ENCODE measurements at places on chromosomes 12 and 14.
A peak's percentile ranks its signal among the peaks of the same experiment; 100 is the strongest.

GRCh38 chr12:68121143-68121542, 38.4 kb downstream of the IFNG start:
- no peak overlapping the region for H3K4me3 ChIP-seq
- H3K27me3 ChIP-seq = no peaks in the 10 kb centered on the region
- DNase-seq = no peak

GRCh38 chr14:26056036-26056616, 541.7 kb downstream of the NOVA1 start:
- H3K27ac ChIP-seq = no peak overlapping the region
- H3K4me1 ChIP-seq = no peaks in the 10 kb centered on the region
- H3K4me3 ChIP-seq = no peak overlapping the region
- DNase-seq = no peak
- H3K27me3 ChIP-seq = no peaks in the 10 kb centered on the region
- no peaks in the 10 kb centered on the region for H3K36me3 ChIP-seq

- no peak overlapping the region for H3K27ac ChIP-seq
- no peaks in the 10 kb centered on the region for H3K36me3 ChIP-seq
- no peak overlapping the region for H3K4me3 ChIP-seq
Observed at GRCh38 chr12:57609101-57609780, 2.0 kb upstream of the ARHGEF25 start.

GRCh38 chr12:11963841-11964471, 106.8 kb upstream of the BCL2L14 start:
- no peaks in the 10 kb centered on the region for H3K27me3 ChIP-seq
- H3K27ac ChIP-seq = no peak overlapping the region
- no peak for DNase-seq
- no peak overlapping the region for H3K4me3 ChIP-seq
- H3K36me3 ChIP-seq = no peaks in the 10 kb centered on the region
- peaks cover 6% of the 10 kb centered on the region for H3K4me1 ChIP-seq

DNA sequence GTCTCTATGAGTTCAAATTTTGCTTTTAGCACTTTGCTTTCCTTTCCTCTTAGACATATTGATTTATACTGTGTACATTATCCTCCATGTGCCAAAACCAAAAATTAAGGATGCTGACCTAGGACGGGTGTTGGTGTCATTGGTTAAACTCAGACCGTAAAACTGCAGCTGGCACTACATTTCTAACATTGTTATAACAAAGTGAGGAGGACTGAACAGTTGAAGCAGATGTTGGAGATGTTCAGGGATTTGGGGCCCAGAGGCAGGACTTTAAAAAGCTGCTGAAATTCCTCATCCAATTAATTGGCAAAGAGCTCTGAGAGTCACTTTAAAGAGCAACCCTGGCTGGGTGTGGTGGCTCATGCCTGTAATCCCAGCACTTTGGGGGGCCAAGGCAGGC, 72.4 kb downstream of the TMTC1 start:
- no peak overlapping the region for H3K4me3 ChIP-seq
- no peak overlapping the region for H3K27ac ChIP-seq
- no peaks in the 10 kb centered on the region for H3K27me3 ChIP-seq
- no peak for DNase-seq

DNA sequence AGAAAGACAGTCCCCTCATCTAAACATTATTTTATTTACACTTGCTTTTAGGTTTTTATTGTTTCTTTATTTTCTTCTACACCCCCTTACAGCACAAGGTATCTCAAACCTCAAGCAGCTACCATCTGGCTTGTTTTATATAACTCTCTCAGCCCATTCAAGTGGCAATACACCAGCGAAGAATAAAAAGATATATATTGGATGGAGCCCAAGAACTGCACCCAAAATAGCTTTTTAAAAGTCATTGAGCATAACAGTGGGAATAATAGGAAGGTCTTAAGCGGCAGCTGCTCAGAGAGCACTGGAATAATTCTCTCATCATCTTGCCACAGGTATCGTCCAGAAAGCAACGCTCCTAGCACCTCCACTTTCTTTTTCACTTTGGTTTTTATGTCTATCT, 322.5 kb downstream of the SYT1 start:
- no peak for DNase-seq
- H3K4me3 ChIP-seq = no peak overlapping the region
- H3K36me3 ChIP-seq = no peaks in the 10 kb centered on the region
- no peaks in the 10 kb centered on the region for H3K27me3 ChIP-seq
- no peak overlapping the region for H3K27ac ChIP-seq

GRCh38 chr12:43131301-43131700, 420.7 kb downstream of the ADAMTS20 start:
- no peaks in the 10 kb centered on the region for H3K27me3 ChIP-seq
- H3K36me3 ChIP-seq = no peaks in the 10 kb centered on the region
- H3K27ac ChIP-seq = no peak overlapping the region

GRCh38 chr12:24079083-24079482, 129.6 kb upstream of the SOX5 start:
- no peaks in the 10 kb centered on the region for H3K36me3 ChIP-seq
- DNase-seq = no peak
- no peak overlapping the region for H3K4me3 ChIP-seq

- H3K27ac ChIP-seq = no peak within 1 kb of the TSS
- no peaks in the 10 kb centered on the region for H3K36me3 ChIP-seq
- peak within 1 kb of the TSS; percentile 88 for H3K4me3 ChIP-seq
Observed at GRCh38 chr12:2052826-2053678, at the start of gene CACNA1C. Gene CACNA1C, plus strand, starts transcription at chr12:2052987. Its CDS starts 576 bp downstream, at chr12:2053563.

All from T-cell (primary cell).